ENCODE measurements at places on chromosomes 2 and 18.

DNA sequence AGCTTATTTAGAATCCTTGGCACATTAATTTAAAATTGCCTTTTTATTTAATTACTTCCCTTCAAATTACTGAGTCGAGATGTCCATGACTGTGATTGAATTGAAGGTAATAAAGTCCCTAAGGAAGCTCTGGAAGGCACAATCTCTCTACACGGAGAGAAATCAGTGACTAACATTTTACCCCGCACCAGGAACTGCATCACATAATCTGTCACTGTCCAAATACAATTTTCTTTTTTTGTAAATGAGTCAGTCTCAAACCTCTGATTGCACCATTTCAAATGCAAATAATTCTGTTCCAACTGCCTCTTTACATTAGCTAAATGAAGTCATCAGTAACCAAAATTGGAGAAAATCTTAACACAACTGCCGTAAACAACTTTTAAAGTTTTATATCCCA is 311.9 kb downstream of the CCDC178 start:
- DNase-seq, result no peak

DNA sequence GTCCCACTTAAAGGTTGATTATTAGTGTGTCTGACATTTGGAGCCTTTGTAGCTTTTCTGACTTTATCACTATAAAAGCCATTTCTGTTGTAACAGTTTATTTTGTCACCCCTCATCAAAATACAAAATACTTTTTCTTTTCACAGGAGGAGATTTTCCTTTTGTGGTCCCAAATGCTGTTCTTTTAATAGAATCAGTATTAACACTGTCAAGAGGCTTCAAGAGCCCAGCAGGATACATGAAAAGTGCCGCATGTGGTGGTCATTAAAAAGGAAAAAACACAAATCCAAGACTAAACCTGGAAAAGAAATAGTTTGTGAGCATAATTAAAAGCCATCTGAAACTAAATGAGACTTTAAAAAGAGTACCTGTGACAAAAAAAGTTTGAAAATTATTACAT is 515.7 kb downstream of the DCDC2C start:
- DNase-seq, result no peak

DNA sequence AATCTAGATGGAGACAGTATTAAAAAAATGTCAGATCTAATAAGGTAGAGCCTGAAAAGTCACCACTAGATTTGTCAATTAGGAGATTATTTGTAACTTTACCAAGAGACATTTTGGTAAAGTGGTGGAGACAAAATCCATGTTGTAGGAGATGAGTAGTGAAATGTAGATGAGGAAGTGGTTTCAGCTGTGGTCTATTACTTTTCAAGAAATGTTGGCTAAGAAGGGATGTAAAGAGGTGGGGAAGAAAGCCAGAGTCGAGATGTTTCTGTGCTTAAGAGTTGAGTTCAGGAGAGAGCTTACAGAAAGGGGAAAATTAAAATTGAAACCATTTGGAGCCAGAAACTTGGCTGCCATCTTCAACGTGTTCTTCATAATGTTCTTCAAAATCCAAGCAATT is 22.2 kb downstream of the ACVR2A start:
- DNase-seq, result no peak

DNA sequence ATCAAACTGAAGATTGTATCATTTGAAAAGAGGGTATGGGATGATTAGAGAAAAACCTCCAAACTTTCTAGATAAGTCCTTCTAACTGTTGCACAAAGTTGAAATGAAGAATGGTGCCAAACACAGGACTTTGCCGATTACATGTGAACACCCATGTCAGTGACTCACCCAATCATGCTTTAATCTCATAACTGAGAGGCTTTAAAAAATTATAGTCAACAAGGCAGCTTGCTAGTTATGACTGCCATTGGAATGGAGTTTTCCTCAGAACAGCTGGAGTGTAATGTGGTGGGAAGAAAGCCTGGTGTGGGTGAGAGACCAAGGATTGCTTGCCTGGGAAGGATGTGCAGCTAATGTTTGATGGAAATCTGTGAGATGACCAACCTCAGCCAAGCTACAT is 98.2 kb upstream of the ALPP start:
- no peak for DNase-seq

DNA sequence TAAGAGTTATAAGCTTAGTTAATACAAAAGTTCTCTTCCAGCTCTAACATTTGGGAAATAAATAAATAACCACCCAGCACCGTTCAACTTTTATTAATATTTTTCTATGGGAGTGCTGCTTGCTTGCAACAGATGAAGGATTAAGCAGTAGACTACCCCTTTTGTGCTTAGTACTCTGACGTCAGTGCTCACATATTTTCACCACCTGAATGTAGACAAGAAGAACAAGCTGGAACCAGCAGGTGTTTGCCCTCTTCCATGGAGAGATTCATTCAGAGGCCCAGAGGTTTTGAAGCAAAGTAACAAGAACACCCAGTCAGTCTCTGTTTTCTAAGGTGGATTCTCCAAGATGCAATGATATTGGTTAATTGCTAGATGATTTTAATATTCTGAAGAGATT is 307.1 kb upstream of the PIK3C3 start:
- DNase-seq, result no peak

GRCh38 chr2:72162574-72162973 is 14.9 kb upstream of the CYP26B1 start:
- DNase-seq, result no peak

DNA sequence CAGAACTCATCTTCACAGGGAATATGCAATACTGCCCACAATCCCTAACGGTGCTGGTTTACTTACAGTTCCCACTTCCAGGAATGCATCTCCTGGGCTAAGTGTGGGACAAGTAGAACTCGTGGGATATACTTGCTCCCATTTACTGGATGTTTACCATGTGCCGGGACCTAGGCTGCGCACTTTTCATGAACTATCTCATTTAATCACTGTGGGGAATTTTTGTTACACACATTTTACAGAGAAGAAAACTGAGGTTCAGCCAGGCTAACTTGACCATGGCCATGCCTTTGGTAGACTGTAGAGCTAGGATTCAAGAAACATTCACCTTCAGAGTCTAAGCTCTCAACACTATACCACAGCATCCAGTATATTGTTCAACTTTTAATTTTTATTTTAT is 24.4 kb upstream of the MBOAT2 start:
- no peak for DNase-seq

GRCh38 chr18:77178559-77178958 is 46.0 kb upstream of the MBP start:
- no peak for DNase-seq

GRCh38 chr2:185108588-185108987 is 510.3 kb downstream of the ZNF804A start:
- DNase-seq, result no peak
